Posterior vena cava (tissue), 2 donors: ENCODE measurements at places on chromosomes 1 and 21.

DNA sequence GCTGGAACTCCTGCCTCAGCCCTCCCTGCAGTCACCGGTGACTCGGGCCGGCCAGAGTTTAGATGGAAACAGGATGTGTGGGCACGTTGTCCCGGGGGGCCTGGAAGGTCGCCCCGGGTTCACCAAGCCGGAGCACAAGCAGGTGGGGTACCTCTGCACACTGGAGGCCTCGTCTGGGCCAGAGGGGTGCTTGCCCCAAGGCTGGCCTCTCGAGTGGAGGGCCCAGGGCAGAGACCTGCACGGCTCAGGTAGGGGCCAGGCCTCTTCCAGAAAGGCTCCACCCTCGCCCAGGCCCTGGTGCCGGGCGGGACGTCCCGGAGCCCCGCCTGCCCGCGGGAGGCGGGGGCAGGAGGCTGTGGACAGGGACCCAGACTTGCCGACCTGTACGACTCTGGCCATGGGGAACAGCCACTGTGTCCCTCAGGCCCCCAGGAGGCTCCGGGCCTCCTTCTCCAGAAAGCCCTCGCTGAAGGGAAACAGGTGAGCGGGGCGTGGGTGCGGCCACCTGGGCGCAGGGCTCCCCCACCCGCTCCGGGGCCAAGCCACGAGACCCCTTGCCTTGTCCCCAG lies at the start of gene PLEKHN1:
TSS of gene PLEKHN1 (plus strand) at position 348 of the 569 bp plus-strand sequence. CDS start at position 398, 50 bp downstream.
- DNase-seq = no peak

- no peak for DNase-seq
These were observed 58.6 kb downstream of the OLIG1 start for GRCh38 chr21:33128538-33128937.

GRCh38 chr1:66511118-66511517 lies 22.8 kb upstream of the SGIP1 start:
- no peak for DNase-seq

DNA sequence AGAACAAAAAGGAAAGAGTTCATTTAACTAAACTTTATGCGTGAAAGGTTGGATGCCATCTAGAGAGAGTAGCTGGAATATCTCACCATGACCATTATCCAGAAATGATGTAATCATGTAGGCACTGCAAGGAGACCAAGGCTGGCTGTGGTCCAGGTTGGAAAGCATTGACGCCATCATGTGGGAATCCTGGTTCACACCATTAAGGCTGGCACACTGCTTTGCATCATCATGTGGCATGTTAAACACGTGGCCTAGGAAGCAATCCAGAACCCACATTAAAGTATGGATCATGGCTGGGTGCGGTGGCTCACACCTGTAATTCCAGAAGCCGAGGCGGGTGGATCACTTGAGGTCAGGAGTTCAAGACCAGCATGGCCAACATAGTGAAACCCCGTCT lies 4.3 kb downstream of the ADAMTS1 start:
- peak; percentile 84 for DNase-seq

DNA sequence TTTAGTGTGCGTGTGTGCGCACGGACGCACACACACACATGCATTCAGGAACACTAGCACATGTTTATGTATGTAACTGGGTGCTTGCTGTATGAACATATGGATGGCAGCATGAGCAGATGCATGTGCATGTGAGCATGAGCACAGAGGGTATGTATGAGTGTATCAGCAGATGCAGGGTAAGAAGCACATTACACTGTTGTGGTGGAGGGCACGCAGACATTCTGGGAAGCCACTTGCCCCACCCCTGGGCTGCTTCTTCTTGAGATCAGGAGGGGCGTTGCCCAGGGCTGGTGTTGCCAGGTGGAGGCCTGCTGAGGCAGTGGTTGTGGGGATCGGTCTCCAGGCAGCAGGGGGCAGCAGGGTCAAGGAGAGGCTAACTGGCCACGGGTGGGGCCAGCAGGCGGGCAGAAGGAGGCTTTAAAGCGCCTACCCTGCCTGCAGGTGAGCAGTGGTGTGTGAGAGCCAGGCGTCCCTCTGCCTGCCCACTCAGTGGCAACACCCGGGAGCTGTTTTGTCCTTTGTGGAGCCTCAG lies 3.9 kb upstream of the P3R3URF start:
- no peak for DNase-seq

- no peak for DNase-seq
These were observed 45.4 kb upstream of the MPZL1 start for GRCh38 chr1:167676205-167676915.

GRCh38 chr1:32533792-32534327 lies 5.4 kb upstream of the ZBTB8A start:
- DNase-seq = no peak

DNA sequence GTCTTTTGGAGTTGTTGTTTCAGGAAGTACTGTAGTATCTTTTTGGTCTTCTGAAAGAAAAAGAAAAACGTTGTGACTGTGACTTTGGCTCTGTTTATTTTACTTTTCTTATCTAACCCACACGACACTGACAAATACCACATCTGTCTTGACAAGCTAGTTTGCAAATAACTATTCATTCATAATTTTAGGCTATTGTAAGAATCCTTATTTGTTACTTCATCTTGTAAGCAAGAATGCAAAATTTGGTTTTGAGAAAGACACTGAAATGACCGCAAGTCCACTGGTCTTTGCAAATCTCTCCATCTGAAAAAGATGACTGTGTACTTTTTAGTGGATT lies 12.7 kb downstream of the TGFB2 start:
- no peak for DNase-seq

DNA sequence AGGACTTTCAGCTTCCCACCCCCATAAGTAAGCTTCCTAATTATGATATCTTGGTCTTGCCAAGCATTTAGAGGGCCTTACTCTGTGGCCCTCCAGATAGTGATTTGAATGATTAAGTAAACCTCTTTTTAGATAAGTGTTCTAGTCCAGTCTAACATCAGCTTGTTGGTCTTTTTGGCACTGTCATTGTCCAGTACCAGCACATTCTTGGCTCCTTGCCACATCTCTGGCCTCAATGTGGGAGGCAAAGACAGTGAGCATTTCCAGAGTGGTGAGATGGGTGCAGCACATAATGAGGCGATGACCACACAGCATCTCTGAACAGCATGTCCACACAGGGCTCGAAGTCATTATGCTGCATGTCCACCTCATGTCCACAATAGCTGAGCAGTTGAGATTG lies 6.1 kb downstream of the CAPZA1 start:
- no peak for DNase-seq

GRCh38 chr1:104868794-104869193 lies 1119.1 kb downstream of the AMY1C start:
- DNase-seq = no peak

GRCh38 chr1:237938553-237938952 lies 47.8 kb upstream of the ZP4 start:
- no peak for DNase-seq

DNA sequence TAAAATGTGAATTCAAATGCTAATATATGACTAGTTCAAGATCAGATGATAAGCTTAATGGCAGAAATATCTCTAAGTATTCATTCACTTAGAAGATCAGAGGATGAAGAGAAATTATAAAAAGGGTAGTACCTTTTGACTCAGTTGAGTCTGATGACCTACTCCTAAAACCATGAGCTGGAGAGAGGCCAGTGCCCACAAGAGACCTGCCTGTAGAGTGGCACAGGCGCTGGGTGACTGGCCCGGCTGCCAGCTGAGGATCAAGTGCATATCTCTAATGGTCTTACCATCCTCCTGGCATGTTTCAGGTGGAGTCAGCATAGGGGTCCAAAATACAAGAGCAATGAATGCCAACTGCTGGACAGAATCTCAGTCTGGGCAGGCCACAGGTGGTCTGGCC lies 14.1 kb downstream of the DDAH1 start:
- no peak for DNase-seq

- no peak for DNase-seq
These were observed 29.8 kb upstream of the THEM4 start for GRCh38 chr1:151939141-151939540.

- DNase-seq = no peak
These were observed 516 bp downstream of the TBX15 start for GRCh38 chr1:118987468-118988185.

DNA sequence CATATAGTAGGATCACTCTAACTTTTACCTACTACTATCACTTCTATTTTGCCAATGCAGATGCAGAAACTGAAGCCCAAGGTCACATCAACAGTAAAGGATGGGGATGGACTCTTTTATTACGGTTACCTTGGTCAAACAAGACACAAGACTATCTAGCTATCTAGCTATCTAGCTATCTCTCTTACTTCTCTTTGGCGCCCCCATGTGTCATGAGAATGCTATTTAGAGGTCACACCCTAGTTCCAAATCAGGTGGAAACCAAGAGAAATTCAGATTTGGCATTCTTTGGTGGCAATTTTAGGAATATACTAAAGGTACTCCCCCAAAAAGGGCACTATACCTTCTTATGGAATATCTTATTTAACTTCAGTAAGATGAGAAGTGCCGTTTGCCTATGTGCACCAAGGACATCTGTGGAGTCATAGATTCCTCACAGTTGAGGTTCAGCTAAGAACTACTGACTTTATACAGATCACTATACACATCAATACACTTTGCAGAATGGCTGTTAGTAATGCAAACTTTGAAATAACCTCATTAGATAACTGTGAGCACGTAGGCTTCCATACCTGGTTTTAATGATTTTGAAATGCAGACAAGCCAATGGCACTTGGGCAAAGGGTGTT lies 6.7 kb downstream of the ZNF648 start:
- DNase-seq = no peak

GRCh38 chr1:16111771-16112595 lies 38.5 kb upstream of the FAM131C start:
- no peak for DNase-seq

DNA sequence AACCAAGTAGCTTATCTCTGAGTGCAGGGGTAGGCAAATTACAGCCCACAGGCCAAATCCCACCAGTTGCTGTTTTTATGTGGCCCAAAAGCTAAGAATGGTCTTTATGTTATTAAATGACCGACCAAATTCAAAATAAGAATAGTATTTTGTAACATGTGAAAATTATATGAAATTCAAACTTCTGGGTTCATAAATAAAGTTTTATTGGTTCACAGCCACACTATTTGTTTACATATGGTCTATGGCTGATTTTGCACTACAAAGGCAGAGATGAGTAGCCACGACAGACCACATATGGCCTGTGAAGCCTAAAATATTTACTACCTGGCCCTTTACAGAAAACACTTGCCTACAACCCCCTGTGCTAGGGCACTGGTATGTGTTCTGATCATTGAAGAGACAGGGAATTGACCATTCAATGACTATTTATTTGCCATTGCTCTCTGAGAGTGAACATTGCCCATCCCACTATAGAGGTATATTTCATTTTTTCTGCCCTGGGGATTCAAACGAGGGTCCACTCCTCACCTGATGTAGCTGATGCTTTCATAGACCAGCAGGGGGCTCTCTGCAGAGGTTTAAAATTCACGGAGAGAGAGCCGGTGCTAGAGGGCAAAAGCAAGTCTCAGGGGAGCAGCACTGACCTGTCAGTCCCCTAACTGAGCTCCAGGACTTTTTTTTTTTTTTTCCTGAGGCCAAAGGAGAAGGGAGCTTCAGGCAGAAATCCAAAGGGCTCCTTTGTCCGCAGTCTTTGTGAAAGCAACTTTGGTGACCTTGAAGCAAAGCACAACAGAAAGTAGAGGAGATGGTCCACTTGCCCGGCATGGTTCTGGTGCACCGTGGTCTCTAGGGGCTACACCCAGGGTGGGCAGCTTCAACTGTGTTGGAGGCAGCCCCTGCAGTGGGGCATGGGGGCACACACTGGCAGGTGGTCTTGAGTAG lies 7.3 kb upstream of the GNL2 start:
- DNase-seq = no peak

- no peak for DNase-seq
These were observed 81.4 kb downstream of the ASTN1 start for GRCh38 chr1:177082855-177083693.

DNA sequence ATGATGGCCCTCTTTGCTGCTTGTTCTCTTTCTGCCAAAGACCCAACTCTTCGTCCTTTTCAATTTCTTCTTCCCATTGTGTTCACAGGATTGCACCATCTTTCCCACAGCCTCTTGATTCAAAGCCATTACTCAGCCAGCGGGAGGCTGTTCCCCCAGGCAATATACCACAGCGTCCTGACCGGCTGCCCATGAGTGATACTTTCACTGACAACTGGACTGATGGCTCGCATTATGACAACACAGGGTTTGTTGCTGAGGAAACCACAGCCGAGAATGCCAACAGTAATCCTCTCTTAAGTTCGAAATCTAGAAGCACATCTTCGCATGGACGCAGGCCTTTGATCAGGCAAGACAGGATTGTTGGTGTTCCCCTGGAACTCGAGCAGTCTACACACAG lies 167.4 kb downstream of the LRRC40 start:
- DNase-seq = no peak

DNA sequence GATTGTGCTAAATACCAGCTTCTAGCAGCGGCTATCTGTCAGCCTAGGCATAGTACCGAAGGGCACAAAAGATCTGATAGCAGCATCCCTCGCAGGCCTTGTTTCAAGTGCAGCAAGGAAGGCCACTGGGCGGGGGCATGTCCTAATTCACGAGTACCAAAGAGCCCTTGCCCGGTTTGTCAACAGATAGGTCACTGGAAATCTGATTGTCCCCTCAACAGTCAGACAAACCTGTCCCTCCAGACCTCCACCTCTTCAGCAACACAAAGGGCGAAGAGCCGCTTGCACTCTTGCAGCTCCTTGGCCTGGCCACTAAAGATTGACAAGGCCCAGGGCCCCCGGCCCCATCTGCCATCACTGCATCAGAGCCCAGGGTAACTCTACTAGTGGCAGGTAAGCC lies 22.7 kb upstream of the CA6 start:
- no peak for DNase-seq

DNA sequence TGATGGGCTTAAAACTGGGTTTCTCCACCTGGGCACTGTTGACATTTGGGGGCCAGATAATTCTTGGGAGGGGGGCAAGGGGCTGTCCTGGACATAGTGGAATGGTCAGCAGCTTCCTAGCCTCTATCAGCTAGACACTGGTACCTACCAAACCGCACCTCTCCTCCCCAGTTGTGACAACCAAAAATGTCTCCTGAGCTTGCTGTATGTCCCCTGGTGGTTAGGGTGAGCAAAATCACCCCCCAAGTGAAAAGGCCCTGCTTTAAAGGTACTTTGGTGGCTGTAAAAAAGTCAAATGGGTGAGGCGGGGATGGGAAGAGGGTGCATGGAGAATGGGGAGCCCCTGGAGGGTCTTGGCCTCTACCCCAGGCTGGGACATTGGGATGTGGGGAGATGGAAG lies 182.0 kb downstream of the IGSF21 start:
- DNase-seq = no peak
